AML-193 (cell line): ENCODE measurements at places on chromosomes 4 and X.
A peak's percentile ranks its signal among the peaks of the same experiment; 100 is the strongest.

DNA sequence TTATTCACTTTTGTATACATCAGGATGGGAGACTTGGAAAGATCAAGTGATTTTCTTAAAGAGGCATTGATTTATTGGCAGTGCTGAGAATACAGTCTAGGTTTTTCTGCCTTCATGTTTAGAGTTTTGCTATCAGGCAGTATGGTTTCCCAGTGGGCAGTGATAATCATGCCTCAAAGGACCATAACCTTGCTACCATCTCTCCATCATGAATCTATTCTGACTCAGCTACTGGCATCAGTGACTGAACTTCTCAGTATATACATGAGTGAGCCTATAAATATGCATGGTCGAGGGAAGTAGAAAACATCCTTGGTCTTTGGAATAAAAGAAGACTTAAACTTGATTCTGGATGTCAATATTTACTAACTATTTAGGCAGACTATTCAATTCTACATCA is 562.0 kb upstream of the AADAT start:
- DNase-seq = no peak

GRCh38 chrX:12702509-12703091 is 88.6 kb upstream of the PRPS2 start:
- no peak for DNase-seq

- DNase-seq = no peak
Measured at GRCh38 chr4:105650190-105650589, 58.3 kb downstream of the INTS12 start.

- DNase-seq = no peak
Measured at GRCh38 chr4:83387012-83387411, 52.4 kb upstream of the HPSE start.

DNA sequence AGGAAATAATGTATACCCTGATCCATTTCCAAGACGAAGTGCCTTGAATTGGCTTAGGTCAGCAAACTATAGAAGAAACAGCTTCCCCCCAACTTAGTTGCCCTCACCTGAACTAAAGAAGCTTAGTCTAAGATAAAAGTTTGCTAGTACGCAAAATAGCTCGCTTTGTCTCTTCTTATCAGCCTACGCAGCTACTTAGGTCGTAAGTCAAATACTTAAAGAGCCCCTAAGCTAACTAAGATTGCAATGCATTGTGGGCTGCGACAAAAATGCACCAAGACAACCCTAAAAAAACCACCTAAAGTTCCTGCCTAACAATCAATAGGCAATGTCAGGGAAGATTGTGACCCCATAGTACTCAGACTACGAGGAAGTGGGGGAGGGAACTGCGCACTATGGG is 12.8 kb downstream of the CLNK start:
- no peak for DNase-seq

DNA sequence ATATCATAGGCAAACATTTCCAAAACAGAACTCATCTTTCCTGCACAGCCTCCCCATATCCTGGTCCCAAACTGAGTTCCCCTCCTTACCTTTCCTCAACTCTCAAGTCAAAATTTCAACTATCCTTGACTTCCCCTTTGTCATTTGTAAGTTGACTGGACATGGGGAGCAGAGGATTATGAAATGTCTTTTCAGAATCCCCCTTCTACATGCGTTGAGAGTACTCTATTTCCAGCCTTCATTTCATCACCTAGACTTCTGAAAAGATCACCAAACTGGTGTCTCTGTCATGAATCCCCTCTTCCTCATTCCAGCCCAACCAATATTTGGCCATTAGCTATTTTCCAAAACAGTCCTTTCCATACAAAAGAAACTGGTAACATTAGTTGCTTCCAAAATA is 95.2 kb downstream of the SYNPO2 start:
- DNase-seq = no peak

DNA sequence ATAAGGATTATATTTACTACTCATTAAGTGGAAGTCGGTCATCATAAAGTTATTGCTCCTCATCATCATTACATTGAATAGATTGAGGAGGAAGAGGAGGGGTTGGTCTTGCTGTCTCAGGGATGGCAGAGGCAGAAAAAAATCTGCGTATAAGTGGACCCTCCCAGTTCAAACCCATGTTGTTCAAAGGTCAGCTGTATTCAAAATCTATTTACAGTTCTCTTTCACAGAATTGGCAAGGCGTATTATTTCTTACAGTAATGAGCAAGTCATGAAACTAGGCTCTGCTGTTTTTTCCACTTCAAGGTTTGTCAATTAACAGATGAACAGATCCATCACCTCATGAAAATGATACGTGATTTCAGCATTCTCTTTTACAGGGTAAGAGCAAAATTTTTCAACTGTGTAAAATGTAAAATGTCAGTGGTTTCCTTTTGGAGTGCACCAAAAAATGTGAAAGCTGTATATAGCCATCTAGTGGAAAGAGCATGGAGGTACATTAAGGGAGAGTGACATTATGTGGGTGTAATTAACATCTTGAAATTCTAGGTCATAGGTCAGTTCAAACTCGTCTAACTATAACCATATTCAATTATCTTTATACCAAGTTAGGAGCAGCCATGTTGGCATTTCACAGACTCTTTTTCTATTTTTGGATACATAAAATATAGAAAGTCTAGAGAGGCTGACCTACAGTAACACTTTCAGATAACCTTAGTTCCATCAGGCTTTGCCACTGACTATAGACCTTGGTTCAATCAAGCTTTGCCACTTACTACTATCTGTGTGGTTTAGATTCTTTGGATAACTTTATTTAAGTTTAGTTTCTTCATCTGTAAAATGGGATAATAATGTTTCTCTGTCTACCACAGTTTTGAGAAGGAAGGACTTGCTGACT is 30.1 kb downstream of the NEIL3 start:
- peak; percentile 53 for DNase-seq

DNA sequence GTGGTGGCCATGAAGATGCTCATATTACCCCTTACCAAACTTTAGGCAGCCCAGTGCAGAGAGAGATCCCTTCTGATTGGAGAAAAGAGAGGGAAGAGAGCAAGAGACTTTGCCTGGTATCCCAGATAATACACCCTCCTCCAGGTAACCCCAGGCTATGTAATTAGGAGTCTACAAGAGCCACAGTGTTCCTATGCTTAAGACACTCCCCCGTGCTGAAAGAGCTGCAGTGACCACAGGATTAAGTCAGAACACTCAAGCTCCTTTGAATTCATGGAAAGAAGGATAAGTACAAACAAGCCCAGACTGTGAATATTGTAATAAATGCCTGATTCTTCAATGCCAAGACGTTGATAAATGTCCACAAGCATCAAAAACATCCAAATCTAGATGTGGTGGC is 41.4 kb downstream of the PABPC4L start:
- DNase-seq = no peak

DNA sequence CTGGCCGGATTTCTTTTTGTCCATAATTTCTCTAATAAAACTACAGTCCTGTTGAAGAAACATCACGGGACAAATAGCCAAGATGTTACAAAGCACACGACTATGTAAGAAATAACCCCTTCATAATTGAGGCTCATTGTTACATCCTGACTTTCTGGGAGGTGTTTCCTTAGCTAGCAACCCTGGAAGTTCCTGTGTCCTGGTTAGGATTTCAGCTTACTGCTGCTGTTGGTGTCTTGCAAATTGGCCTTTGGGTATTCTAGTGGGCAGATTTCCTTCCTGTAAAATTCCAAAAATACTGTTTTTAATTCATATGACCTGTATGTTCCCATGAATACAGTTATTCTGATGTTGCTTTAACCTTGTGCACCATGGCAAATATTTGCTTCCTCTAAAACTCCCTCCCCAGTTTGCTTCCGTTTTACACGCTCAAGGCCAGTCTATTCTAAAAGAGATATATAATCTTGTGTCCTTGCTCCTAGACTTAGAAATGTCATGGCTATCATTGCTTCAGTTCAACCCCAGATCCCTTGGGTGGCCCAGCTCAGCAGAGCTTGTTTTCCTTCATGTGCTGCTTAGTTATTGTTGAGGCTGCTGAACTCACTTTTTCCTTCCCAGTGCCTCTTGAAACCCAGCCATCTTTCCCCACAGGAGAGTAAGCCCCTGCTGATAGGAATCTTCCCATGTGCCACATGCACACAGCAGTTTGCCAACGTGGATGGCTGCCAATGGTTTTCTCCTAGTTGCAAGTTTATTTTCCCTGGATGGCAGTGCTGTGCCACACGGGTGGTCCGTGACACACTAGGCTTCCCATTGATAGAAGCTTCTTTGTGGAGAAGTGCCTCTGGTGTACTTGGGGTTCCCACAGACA is 75.8 kb downstream of the TSPAN7 start:
- no peak for DNase-seq

- peak; percentile 32 for DNase-seq
Measured at GRCh38 chr4:129328162-129328561, 232.2 kb downstream of the C4orf33 start.

DNA sequence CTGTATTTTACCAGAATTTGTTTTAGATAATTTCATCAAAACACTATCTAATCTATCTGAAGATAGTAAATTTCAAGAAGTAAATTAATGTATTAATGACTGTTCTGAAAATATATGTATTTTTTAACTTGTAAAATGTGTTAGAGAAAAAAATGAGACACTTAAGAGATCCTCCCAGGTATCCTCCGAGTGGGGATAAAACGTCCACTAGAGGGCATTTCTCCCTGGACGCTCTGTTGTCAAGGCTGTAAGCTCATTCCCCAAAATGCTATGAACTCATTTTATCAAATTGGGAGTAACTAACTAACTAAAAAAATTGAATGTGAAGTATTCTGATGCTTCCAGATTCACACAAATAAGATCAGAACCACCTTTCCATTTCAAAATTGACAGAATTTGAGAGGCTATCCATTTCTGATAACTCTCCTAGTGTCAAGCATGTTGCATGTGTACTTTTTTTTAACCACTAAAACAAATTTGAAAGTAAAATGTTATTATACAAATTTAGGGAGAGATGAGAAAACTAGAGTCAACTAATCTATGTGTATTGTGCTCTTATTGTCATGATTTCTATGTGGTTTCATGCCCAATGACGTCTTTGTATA is 337.3 kb upstream of the HS3ST1 start:
- peak; percentile 44 for DNase-seq

DNA sequence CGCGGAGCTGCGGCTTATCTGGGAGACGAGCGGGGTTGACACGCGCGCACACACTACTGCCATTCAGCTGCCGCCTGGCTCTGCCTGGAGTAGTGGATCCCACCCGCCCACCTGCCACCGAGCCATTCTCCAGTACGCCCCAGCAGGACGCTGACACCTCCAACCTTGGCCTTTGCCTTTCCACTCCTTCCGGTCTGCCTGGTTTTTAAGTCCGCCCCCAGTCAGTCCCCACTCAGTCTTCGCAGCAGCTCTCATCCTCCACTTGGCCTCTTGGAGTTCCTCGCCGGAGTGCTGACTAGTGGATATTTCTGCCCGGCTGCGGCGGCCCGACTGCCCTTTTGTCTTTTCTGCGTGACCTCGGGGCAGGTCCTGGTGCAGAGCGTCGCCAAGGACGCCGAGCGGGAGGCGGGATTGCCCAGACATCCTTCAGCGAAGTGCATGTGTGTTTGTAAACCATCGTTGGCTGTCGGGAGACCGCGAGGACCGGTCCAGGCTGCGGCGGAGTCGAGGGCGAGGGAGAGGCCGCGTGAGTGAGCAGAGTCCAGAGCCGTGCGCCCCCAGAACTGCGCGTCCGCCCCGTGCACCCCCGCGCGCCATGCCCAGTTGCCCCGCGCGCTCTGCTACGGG is 1.1 kb downstream of the SLIT2 start:
- no peak for DNase-seq

GRCh38 chr4:121554382-121554781 is 142.4 kb downstream of the ANXA5 start:
- DNase-seq = no peak

- no peak for DNase-seq
Measured at GRCh38 chrX:72031634-72032033, 100.1 kb downstream of the RTL5 start.

- no peak for DNase-seq
Measured at GRCh38 chr4:116501954-116502353, 583.4 kb downstream of the TRAM1L1 start.

DNA sequence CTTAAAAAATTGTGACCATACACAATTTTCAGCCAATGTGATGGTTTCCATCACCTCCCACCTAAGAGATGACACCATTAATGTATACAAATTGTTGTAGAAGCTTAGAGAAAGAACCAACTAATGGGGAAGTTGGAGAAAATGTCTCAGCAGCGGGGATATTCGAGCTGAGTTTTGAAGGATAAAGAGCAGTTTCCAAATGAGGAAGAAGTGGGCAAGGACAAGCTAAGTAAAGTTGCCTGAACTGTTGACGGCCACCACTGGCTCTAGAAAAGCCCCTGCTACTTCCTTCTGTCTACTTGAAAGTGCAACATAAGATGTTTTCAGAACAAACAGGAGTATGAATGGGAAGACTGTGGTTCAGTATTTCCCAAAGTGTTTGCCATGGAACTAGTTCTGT is 92.0 kb downstream of the CHRNA9 start:
- DNase-seq = no peak

DNA sequence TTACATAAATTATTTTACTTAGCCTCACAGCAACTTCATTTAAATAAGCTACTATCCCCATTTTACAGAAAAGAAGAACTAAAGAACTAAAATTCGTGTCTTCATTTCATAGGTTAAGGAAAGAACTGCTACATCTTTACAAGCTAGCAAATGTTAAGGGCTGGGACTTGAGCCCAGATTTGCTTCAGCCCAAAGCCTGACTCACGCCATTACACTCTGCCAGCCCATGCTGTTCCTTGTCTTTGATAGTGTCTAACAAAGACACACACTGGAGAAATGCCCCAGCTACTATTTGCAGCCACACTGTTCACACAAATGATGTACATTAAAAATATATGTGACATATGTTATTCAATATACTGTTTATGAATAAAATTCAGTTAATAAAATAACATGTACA is 29.0 kb upstream of the ERVMER34-1 start:
- DNase-seq = no peak

- peak; percentile 74 for DNase-seq
Measured at GRCh38 chrX:131830400-131831184, 192.5 kb upstream of the STK26 start.

DNA sequence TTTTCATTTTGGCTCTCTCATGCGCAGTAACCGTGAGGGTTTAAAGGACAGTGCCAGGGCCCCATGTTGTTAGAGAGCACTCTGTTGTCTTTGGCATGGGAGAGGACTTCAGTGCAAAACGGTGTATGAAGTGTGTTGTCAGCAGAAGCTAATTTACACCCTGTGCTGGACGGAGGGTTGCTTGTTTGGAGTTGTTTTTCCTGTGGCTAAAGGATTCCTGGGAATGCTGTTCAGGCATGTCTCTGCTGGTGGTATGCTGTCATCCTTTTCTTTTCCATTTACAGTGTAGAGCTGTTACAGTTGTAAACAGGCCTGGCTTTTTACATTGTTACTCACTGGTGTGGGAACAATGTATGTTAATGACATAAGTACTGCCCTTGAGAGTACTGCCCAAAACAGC is 206.3 kb downstream of the CBR4 start:
- no peak for DNase-seq

DNA sequence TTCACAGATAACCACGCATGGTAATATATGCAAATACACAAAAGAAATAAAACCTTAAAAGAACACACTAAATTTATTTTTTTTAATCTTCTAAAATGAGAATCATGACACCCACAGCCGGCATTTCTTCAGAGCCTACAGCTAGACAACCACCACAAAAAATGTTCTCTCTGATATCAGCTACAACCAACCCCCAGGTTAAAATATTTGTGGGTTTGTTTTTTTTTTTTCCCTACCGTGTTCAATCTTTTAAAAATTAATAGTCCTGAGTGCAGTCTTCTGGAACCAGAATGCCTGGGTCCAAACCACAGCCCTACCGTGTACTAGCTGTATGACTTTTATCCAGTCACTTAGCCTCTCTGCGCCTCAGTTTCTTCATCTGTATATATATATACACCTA is 36.0 kb downstream of the MAML3 start:
- DNase-seq = no peak
